ENCODE measurements at places on chromosomes 1 and 21.
A peak's percentile ranks its signal among the peaks of the same experiment; 100 is the strongest.

- DNase-seq = no peak
Observed at GRCh38 chr1:36594023-36594422, 111.3 kb upstream of the CSF3R start.

GRCh38 chr1:90187323-90187585 lies 192.3 kb downstream of the ZNF326 start:
- DNase-seq = no peak

DNA sequence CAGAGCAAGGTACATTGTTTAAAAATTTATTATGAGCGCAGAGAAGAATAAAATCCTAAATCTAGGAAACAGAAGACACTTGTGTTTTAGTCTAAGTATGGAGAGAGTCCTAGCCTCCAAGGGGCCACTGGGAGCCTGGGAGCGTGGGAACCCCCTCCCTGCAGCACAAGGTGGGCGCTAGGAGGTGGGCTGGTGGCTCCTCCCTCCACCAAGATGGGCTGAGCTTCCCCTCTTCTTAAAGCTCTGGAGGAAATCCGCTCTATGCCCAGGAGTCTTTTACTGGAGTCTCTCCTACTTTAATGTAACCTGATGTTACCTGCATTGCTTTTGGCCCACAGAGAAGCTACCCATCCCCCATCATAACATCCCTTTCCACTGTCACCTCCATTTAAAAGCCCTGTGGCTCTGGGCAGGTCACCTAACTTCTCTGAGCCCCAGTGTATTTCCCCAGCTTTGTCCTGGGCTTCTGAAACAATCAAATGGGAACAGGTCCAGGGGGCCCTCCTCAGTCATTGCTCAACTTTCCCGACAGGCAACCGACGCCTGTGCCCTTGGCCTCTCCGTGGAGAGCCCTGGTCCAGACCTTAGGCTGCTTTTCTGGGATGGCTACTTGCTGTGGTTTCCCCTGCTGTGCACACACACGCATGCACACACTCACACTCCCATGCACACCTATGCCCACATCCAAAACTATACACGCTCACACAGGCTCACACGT lies 181.5 kb downstream of the NPHP4 start:
- no peak for DNase-seq

- peak; percentile 79 for DNase-seq
Observed at GRCh38 chr1:84936116-84936810, 43.3 kb upstream of the LPAR3 start.

DNA sequence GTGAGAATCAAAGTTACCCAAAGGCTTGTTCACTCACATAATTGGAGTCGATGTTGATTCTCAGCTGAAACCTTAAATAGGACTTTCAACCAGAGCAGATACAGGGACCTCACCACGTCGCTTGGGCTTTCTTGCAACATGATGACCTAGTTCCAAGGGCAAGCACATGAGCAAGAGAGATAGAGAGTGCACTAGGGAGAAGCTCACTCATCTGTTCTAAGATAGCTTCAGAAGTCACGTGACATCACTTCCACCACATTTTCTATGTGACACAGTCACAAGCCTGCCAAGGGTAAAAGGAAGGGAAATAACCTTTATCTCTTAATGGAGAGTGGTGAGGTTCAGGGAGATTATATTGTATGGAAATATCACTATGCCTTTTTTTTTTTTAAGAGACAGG lies 470.1 kb upstream of the PLXNA2 start:
- DNase-seq = no peak

DNA sequence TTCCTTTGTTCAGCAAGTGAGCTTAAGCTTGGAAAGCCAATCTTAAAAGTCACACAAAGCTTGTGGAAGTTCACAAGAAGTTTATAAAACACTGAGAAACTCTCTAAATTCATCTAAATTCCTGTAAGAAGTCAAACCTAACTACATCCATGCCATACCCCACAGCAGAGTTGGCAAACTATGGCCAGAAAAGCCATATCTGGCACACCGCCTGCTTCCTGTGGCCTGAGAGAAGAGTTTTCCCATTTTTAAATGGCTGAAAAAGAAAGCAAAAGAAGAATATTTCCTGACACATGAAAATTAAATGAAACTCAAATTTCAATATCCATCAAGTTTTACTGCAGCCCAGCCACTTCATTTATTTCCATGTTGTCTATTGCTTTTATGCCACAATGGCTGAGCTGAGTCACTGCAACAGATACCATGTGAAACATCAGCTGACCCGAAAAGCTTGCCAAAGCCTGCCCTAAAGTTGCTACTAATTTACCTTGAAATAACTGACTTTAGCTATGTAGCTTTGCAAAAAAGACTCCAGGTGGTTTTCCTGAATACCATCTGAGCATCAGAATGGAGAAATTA lies 237.1 kb downstream of the SLC45A1 start:
- peak; percentile 13 for DNase-seq

Measured in ELR (cell line).